Activated T-helper 1 cell treated with anti-CD3 and anti-CD28 coated beads, Interleukin-12 subunit alpha, Interleukin-12 subunit beta, Interleukin-2, Interleukin-4 antibody, amounts not matched to agents 30 ng/mL and 10 ng/mL and 1 ng/mL, durations not matched to agents 14 hours and 24 hours and 36 hours (primary cell): ENCODE measurements at places on chromosomes 11 and 22. TPM values are rescaled to one million over a fixed set of nuclear protein-coding genes. Genes with fewer than 3 reads are reported as not detected.

The TMA7B gene
- 1.3 and 1.7 TPM in 2 replicates for total RNA-seq

The SYT9 gene
- not detected in 2 replicates for total RNA-seq

The MMP10 gene
- total RNA-seq: not detected in 2 replicates

The APOL5 gene
- not detected in 2 replicates for total RNA-seq

The DGCR6L gene
- 35.5 and 40.6 TPM in 2 replicates for total RNA-seq

The VWCE gene
- 9.4 and 10.9 TPM in 2 replicates for total RNA-seq

The WNT7B gene
- not detected in 2 replicates for total RNA-seq

The GNAZ gene
- total RNA-seq: 0.75 and 0.93 TPM in 2 replicates

The MB gene
- 5.3 and 5.7 TPM in 2 replicates for total RNA-seq

The CLMP gene
- not detected in 2 replicates for total RNA-seq

The MFRP gene
- total RNA-seq: not detected in 2 replicates

The DEPDC7 gene
- 0.26 and 0.61 TPM in 2 replicates for total RNA-seq

The OOSP4A gene
- total RNA-seq: not detected in 2 replicates

The BEST1 gene
- 0.29 TPM in 1 of 2 replicates, not detected in the other for total RNA-seq

The TIGD3 gene
- 1.1 TPM in 2 replicates for total RNA-seq

The IGSF22 gene
- total RNA-seq: 0.81 and 0.86 TPM in 2 replicates

- no peak for DNase-seq
Measured at GRCh38 chr11:74019860-74020259, 11.0 kb upstream of the UCP3 start.

GRCh38 chr11:45811109-45811435, 6.1 kb downstream of the SLC35C1 start:
- DNase-seq: no peak

- no peak for DNase-seq
Measured at GRCh38 chr11:27363576-27364117, 632 bp upstream of the CCDC34 start.

- DNase-seq: no peak
Measured at GRCh38 chr11:828506-829175, 922 bp downstream of the CRACR2B start.

GRCh38 chr22:37063431-37064420, 12.2 kb downstream of the KCTD17 start:
- DNase-seq: no peak

GRCh38 chr22:49954991-49955580, 5.5 kb upstream of the PIM3 start:
- DNase-seq: no peak

DNA sequence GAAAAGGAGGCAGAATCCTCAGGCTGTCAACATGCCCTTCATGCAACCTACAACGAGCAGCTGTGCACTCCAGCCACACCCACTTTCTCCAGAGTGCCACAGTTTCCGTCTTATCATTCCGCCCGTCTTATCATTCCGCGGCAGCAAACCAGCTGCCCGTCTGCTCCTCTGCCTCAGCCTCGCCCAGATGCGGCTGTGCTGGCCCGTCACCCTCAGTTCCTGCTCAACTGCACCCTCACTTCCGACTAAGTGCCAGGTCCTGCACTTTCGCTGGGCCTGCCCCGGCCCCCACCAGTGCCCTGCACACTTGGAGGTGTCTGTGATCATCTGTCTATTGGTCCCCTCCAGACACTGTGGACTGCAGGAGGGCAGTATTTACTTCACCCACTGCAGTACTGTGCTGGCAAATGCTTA, 43.7 kb downstream of the MICAL3 start:
- peak; percentile 11 for DNase-seq

GRCh38 chr11:46064221-46064620, 57.0 kb downstream of the PHF21A start:
- no peak for DNase-seq

GRCh38 chr11:101100601-101101000, 29.0 kb downstream of the PGR start:
- no peak for DNase-seq

DNA sequence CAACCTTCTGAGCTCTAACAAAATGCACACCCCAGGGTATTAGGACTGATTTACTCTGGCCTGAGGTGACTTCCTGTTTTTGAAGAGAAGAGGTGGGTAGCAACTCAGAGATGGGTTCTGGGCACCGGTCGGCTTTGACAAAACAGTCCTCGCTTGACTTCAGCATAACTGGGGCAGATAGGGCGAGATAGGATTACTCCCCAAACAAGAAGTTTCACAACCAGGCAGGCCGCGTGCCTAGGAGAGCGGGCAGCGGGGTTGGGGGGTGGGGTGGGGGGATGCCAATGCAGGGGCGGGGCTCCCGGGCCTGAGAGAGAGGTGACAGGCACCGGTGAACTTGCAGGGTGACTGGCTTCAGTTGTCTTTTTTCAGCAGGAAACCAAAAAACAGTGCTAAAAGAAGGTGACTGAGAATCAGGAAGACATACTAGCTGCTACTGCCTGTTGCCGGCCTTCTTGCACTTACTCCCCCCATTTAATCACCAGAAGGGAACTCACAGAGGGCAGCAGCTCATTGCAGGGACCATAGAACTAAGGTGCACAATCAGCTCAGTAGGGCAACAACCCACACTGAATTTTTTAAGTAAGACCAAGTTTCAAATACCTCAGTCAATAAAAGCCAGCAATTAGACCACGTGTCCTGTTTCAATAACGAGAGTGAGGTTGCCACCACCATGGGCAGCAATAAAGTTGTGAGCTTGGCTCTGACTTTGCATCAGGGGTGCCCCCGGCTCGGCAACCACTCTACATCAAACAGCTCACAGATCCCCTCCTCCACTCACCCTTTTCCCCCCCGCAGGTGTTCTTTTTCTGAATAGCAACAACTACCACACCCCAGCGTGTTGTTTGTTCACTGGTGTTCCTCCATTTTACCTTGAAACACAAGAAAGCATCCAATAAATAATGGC, 37.2 kb upstream of the ETS1 start:
- peak; percentile 54 for DNase-seq

GRCh38 chr11:1827095-1827813, 7.5 kb upstream of the SYT8 start:
- no peak for DNase-seq

- no peak for DNase-seq
Measured at GRCh38 chr11:59918480-59918879, 19.8 kb upstream of the OOSP1 start.

GRCh38 chr11:38278457-38279141, 1680.6 kb upstream of the RAG2 start:
- no peak for DNase-seq

- DNase-seq: no peak
Measured at GRCh38 chr11:46202149-46202548, 75.3 kb upstream of the CREB3L1 start.

GRCh38 chr11:43242401-43242800, 69.4 kb upstream of the API5 start:
- no peak for DNase-seq

GRCh38 chr11:27930946-27931345, 177.0 kb downstream of the KIF18A start:
- no peak for DNase-seq

DNA sequence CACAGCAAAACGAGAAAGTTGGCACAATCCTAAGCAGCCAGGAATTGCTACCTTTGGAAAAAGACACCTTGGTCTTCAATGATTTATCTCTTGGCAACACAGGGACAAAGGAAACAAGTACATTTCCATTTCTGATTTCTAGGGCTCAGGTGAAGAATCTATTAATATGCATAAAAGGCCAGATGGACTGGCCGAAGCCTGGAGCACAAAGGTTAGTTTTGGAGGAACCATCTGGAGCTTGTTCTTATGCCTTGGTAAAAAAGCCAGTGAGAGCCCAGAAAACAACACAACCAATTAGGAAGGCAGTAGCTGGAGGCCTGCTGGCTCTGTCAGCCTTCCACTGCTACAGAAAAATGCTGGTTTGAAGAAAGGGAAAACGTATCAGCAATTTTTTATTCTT, 713.5 kb upstream of the API5 start:
- no peak for DNase-seq

DNA sequence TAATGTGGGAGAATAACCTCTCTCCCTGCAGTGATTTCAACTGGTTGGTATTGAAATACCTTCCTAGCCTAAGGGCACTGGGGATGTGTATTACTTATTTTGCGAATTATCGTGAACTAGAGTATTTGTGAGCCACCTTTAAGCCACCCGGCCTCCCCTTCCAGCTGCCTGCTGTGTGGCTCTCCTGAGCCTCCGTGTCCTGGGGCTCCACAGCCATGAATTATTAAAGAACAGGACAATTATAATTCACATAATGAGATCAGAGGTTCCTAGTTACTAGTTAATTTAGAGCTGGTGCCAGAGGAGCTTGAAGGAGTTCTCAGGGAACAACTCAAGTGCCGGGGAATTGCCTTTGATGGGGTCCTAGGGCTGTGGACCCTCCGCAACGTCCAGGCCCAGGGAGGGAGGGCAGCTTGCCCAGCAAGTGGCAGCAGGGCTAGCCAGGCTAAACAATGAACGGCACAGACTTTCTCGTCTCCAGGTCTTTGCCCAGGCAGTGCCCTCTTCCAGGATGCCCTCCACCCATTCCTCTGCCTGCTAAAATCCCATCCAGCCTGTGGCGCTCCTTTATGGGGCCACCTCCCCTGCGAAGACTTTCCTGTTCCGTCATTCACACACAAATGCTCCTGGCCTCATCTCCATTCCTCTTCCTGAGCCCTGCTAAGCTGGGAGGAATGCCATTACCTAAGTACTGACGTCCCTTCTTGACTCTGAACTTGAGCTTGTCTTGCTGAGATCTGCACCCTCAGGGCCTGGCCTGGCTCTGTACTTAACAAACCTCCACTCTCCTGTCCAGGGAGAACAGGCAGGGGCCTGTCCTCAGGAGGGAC, 91.5 kb downstream of the RTL6 start:
- DNase-seq: no peak

DNA sequence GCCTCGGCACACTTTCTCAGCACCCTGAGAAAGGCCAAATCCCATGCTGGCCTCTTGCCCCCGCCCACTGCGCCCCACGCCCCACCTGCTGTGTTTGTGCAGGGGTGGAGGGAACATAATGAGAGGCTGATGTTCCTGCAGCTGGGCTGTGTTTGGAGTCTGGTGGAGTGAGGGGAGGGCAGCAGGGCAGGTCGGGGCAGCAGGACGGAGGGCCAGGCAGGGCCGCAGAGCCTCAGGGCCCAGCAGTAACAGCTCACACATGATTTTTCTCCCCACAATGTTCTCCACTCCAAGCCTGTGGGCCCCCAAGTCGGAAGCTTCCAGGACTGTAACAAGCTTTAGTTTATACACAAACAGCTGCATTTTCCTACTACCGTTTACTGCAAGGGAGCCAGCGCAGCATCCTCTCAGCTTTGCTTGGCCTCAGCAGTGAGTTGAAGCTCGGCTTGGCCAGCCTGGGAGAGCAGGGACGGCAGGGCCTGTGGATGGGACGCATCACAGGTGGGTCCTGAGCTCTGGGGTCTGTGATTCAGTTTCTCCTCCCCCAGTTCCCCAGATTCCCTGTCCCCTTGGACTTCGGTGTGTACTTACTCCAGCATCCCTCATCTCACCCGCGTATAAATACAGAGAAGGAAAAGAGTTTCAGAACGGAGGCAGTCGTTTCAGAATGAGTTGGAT, 51.0 kb downstream of the RPUSD4 start:
- DNase-seq: no peak

DNA sequence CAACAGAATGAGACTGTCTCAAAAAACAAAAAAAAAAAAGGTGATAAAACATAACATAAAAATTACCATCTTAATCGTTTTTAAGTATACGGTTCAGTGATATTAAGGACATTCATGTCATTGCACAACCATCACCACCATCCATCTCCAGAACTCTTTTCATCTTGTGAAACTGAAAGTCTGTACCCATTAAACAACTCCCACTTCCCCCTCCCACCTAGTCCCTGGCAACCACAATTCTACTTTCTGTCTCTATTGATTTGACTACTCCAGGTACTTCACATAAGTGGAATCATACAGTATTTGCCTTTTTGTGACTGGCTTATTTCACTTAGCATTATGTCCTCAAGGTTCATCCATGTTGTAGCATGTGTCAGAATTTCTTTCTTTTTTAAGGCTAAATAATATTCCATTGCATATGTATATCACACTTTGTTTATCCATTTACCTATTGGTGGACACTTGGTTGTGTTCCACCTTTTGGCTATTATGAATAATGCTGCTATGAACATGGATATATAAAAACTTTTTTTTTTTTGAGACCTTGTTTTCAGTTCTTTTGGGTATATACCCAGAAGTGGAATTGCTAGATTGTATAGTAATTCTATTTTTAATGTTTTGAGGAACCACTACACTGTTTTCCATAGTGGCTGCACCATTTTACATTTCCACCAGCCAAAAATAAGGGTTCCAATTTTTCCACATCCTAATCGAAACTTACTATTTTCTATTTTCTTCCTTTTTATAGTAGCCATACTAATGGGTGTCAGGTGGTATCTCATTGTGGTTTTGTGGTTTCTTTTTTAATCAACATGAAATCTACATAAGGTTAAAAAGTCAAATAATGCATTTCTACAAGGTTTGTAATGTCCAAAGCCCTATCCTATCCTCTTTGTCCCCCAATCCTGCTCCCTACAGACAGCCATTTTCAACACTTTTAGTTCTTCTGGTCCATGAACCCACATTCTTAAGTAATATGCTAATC, 23.4 kb upstream of the PIK3C2A start:
- DNase-seq: peak; percentile 44
